ENCODE measurements at places on chromosomes 5 and 9.
A peak's percentile ranks its signal among the peaks of the same experiment; 100 is the strongest.

DNA sequence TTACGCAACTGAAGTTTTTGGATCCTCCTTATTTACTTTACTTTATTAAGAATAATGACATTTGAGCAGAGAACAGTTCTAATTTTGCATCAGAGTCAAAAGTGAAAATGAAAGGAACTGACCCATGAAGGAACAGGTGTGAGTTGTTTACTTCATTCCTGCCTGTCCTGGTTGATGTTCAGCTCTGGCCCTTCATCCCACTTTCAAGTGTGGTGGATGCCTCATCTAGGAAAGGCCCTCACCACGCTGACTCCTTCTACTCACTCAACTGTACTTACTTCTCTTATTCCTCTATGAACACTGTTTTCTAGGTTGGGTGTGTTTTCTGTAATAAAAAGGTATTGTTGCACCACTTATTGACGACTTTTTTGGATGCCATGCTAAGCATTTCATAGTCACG is 61.8 kb upstream of the PLEKHG4B start:
- DNase-seq: no peak

- peak; percentile 46 for DNase-seq
These were observed 205.3 kb upstream of the WWC1 start for GRCh38 chr5:168086104-168086610.

DNA sequence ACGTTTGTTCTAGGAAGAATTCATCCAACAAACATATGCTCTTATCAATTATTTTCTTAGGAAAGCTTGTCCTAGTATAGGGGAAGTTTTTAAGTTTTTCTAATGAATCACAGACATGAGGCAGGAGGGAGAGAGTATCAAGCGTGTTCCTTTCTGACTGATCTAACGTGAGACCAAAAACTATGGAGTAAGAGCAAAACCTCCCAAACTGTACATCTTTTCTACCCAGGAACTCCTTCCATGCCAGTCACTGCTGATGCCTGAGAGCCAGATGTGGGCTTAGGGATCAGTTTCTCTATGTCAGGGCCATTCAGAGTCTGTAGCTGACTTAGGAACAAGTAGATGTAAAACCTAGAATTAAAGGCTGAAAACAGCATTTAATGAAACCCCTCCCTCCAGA is 51.7 kb upstream of the NFIB start:
- DNase-seq: no peak

DNA sequence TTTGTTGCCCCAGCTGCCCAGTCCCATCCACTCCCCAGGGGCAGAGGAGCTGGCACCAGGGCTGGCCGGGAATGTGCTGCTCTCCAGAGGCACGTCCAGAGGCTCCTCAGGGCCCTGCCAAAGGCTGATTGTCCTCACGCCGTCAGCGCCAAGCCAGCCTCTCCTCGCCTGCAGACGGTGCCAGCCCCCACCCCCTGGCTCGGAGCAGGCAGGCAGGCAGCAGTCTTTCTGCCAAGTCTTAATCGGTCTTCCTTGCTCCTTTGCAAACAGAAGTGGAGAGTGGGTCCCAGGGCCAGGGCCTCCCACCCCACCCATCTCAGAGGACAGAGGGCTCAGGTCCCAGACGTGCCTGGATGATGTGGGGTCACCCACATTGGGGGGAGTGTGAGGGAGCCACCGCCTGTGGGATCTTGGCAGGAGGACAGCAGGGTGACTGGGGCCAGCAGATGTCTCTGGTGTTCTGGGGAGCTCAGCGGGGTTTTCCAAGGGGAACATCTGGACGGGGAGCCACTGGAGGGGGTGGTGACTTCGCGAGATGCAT is 36.3 kb downstream of the FAM163B start:
- DNase-seq: no peak

- DNase-seq: no peak
These were observed 18.4 kb upstream of the GBGT1 start for GRCh38 chr9:133182151-133182550.

DNA sequence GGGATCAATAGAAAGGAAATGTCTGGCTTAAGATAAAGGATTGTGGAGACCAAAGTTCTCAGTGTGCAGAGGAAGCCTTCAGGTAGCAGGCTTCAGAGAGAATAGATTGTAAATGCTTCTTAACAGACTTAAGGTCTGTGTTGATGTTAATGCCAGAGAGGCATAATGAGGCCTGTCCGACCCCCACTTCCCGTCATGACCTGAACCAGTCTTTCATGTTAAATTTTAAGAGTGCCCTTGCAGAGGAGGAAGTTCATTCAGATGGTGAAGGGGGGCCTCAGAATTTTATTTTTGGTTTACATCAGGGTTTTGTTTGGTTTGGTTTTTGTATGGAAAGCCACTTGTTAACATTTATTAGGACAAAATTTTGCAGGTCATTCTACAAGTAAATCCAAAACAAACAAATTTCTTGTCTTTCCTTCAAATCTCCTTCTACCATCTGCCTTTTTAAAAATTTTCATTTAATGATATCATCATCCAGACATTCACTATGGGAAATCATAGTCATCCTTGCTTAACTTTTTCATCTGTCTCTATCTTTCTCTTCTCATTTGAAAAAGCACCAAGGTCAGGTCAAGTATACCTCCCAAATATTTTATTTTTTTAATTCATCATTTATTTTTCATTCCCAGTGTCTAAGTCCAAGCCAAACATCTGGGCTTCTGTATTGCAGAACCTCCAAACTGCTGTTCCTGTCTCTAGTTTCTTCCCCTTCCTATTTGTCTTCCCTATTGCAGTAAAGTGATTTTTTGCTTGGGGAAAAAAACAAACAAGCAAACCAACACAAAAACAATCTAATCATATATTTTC is 6.9 kb upstream of the ABCA1 start:
- DNase-seq: no peak

DNA sequence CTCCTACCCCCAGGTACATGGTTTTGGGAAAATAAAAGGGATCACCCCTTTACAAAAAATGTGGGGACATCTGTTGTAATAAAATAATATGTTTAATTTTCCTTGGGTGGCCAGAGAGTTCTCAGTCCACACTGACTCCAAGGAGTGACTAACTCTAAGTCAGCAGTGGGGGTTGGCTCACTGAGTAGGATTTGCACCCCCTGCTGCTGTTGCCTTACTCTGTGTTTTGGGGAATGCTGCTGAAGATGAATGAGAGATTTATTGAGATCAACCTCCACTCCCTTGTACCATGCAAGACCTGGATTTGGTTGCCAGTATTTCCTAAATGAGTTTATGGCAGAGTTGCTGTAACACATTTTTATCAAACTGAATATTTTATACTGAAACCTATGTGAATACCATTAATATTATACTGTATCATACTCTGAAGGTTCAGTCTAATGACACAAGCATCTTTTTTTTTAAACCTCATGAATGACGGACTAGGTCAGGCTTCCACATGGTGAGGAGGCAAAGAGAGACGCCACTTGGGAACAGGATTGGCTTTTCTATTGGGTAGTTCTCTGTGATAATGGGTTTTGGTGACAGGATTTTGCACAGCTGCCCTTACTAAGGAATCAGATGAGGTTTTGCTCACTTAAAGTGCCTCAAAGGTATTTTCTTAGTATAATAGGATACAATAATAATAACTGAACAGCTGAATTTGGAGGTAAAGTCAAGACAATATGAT is 121.3 kb upstream of the OSMR start:
- no peak for DNase-seq

DNA sequence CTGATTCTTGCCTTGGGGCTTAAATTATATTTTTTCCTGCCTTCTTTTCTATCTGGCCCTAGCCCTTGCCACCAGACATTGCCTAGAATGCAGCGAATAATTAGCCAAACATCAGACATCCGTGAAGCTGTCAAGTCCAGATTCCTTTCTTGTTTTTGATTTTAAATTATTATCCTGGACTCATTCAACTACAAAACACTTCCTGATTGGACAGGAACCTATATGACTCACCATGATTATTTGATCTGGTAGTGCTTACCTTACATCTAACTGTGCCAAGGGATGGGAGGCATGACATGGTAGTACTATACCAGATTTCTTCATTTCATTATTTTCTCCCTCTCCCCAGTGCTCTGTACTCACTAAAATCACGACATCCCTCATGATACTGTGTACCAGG is 829.6 kb downstream of the TLR4 start:
- no peak for DNase-seq

GRCh38 chr5:136413196-136413595 is 47.9 kb upstream of the TRPC7 start:
- no peak for DNase-seq

DNA sequence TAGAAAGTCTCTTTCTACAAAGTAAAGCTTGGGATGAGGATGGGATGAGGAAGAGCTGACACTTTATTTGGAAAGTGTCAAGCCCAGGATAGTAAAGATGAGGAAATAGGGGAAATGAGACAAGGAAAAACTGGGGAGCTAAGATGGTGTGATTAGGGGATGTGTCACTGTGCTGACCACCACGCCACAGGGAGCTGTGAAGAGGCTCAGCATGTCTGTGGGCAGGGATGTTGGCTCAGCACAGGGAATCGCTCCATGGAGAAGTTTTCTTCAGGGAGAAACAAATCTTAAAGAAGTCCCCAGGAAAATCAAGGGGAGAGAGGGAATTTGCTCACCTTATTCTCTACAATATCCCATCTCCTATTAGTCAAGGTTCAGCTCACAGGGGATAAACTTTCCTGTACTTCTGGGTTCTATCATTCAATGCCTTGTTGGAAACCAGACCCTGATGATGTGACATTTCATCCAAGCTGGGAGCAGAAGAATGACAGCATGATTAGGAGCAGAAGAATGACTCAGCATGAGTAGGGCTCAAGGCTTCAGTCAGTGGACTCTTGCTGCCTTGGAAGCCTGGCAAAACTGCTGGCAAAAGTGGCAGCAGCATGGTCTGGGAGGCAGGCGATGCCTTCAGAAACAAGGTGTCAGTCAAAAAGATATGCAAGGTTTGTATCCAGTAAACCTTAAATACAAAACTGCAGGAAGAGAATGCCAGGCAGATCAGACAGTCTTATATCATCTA is 4.9 kb downstream of the HSPB3 start:
- DNase-seq: no peak

- no peak for DNase-seq
These were observed 176.3 kb upstream of the PTGER4 start for GRCh38 chr5:40503439-40503838.

DNA sequence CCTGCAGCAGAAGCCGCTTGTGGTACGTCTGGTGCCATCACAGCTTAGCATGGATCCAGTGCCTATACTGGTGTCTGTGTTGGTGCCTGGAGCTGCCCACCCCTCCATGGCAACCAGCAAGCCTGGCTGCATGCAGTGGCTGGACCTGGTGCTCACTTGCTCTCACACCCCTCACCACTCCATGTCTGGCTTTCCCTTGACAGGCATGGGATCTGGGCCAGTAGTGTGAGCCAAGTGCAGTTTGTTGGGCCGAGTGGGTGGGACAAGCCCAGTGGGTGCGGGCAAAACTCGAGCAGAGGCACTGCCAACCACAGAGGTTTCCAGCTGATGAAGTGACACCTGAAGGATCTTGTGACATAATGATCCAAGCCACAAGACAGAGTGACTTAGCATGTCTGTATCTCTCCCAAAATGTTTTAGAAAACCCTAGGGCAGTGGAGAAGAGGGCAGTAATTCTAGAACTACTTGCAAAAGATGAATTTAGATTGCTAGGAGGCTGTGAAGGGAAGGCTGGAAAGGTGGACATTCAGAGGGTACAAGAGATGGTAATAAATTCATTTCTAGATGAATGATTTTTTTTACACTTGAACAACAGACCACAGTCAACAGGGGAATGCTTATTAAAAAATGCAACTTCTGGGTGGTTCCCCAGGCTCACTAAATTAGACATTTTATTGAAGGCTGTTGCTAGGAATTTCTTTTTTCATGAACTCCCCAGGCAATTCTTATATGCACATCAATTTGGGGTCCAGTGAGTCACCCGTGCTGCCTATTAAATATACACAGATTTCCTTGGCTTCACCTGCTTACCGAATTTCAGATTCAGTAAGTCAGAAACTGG is 660.3 kb downstream of the TLR4 start:
- DNase-seq: no peak
